Stimulated activated effector memory CD8-positive, alpha-beta T cell treated with anti-CD3 and anti-CD28 coated beads, Interleukin-12 subunit alpha, Interleukin-12 subunit beta, amount 100 ng/mL, for 72 hours (primary cell): ENCODE measurements at places on chromosomes 12 and 14.

GRCh38 chr14:73633116-73634010 lies 11.4 kb upstream of the DNAL1 start:
- DNase-seq, result peak; percentile 46

- no peak for DNase-seq
These were observed 35.3 kb downstream of the PITPNM2 start for GRCh38 chr12:123115409-123116121.

DNA sequence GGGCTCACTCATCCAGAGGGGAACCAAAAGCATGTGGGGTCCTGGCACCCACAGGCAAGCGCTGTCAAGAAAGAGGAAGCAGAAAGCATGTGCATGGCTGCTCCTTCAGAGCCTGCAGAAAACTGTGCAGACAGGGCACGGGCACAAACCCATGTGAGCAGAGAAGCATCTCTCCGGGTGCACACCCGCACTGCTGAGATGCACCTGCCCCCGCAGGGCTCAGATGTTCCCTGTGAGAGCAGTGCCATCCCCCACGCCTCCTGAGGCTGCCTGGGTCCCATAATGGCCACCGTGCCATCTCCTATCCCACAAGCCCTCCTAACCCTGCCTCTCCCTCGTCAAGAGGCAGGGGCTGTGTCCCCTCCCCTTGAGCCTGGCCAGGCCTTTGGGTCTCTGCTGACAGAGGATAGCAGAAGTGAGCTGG lies 32.3 kb upstream of the INF2 start:
- DNase-seq, result no peak

DNA sequence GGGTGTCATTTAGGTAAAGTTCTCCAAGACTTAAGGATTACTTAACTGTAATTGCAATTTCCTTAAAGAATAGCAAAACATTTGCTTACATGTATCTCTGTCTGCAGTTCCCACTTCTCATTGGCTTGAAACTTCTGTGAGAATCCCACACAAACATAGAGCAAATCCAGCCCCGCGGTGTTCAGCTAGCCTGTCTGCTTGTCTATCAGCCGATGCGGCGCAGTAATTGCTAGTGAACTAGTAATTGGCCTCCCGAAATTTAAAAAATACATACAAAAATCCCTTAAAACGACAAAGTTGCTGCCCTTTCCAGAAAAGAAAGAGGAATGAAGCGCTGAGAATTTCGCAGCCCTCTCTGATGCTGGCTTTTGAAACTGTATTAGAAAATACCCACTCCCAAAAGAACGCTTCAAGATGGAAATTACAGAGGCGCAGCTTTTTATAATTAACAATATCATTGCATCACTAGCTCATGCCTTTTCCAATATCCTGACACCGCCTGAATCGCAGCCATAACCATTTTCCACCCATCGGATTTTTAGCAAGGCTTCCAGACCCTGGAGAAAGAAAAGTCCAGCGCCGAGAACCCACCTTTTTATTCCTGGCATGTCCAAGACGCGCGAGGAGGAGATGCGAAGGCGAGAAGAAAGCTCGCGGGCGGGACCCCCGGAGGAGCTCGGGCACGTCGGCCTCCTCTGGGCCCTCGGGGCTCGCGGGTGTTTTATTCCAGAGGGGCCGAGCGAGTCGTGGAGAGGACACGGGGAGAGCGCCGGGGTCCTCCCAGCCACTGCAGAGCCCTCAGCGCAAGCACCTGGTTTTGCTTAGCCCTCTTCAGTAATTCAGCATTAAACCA lies 646 bp downstream of the FBLN5 start:
- DNase-seq, result no peak
